A549 treated with Mapracorat at 1 μM for 4 hours (cell line): ENCODE measurements at places on chromosomes 1 and 21. TPM values are rescaled to one million over a fixed set of nuclear protein-coding genes. Genes with fewer than 3 reads are reported as not detected.

The OR2T33 gene
- total RNA-seq = not detected in 5 replicates

The LCE6A gene
- not detected in 5 replicates for total RNA-seq

The CLCA1 gene
- not detected in 5 replicates for total RNA-seq

The KCNE2 gene
- not detected in 5 replicates for total RNA-seq

The LHX8 gene
- total RNA-seq = 0.87 to 1.2 TPM (median 0.93 TPM) in 5 replicates

The TEKT2 gene
- not detected in 5 replicates for total RNA-seq

The NRDC gene
- 73.4 to 78.4 TPM (median 75.1 TPM) in 5 replicates for total RNA-seq

The TFF2 gene
- total RNA-seq = not detected in 5 replicates

The CBR3 gene
- total RNA-seq = 10.7 to 14.1 TPM (median 13.5 TPM) in 5 replicates

The KRTAP21-2 gene
- total RNA-seq = not detected in 5 replicates

The AUNIP gene
- 7.8 to 10.4 TPM (median 8.3 TPM) in 5 replicates for total RNA-seq

The EPHB2 gene
- total RNA-seq = 32.5 to 44.1 TPM (median 39.5 TPM) in 5 replicates

The MAST2 gene
- 16.0 to 18.4 TPM (median 18.1 TPM) in 5 replicates for total RNA-seq

The ADAM30 gene
- not detected in 5 replicates for total RNA-seq

The CD247 gene
- total RNA-seq = 0.30 to 0.93 TPM (median 0.45 TPM) in 5 replicates

The PSMG1 gene
- 82.4 to 87.3 TPM (median 86.3 TPM) in 5 replicates for total RNA-seq

The FCGR3B gene
- not detected in 5 replicates for total RNA-seq

The FNDC5 gene
- 0.17 to 0.80 TPM (median 0.30 TPM) in 5 replicates for total RNA-seq

The HTR1D gene
- 14.1 to 16.1 TPM (median 14.4 TPM) in 5 replicates for total RNA-seq

The ANKRD45 gene
- total RNA-seq = 0.08 to 0.15 TPM (median 0.10 TPM) in 5 replicates

The GNB1 gene
- 176 to 211 TPM (median 198 TPM) in 5 replicates for total RNA-seq

The TRIM33 gene
- 9.2 to 14.5 TPM (median 12.1 TPM) in 5 replicates for total RNA-seq

The TACSTD2 gene
- not detected in 5 replicates for total RNA-seq

The KCNA3 gene
- not detected in 5 replicates for total RNA-seq
